NK-92 treated with Interleukin-12 subunit alpha and Interleukin-12 subunit beta, amount 100 ng/mL, for 24 hours (cell line): ENCODE measurements at places on chromosomes 7 and 10.

DNA sequence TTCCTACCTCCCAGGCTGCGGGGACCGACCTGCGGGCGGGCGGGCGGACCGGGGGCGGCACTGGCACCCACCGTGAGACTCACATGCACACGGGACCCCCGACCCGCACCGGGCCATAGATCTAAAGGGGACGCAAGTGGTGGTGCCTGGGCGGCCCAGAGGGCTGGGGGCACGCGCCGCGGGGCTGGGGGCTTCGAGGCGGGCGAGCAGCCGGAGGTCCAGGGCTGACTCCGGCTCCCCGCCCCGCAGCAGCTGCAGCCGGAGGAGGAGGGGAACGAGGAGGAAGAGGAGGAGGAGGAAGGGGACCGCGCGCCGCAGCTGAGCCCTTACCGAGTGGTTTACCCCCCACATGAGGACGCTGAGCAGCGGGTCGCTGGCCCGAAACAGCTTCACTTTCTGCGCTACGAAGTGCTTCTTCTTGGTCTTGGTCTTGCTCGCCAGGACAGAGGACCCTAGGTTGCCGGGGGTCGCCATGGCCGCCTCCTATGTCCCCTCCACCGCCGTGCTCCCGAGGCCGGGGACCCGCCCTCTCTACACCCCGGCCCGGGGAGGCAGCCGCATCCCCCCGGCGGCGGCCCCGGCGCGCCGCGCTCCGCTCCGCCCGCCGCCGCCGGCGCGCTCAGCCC is 412 bp downstream of the PIP4K2A start:
- DNase-seq = no peak

GRCh38 chr10:133608855-133609254 is 17.7 kb downstream of the FRG2B start:
- DNase-seq = no peak

DNA sequence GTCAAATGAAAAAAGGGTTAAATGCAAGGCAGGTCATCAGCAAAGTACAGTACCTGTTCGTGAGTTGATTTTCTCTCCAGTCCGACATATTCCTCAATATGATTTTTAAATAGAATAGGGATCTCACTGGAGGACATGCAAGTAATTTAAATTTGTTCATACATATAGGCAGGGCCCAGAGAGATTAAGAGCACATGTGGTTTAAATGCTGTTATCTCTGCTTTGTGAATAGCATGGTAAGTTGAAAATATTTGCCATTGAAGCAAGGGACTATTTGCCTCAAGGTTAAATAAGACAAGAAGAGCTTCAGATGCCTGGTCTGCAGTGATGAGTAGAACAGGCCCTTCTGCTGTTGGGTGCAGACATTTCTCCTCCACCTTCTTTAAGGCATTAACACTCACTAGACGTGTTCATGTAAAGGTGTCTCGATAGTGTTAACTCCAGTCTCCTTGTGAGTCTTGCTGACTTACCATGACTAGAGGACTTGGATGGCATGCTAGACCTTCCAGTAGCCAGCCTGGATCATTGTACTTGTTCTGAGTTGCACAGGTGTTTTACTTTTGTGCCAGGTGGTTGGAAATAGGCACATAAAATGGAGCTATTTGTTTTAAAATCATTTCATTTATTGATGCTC is 15.6 kb upstream of the AKR1C3 start:
- DNase-seq = no peak

DNA sequence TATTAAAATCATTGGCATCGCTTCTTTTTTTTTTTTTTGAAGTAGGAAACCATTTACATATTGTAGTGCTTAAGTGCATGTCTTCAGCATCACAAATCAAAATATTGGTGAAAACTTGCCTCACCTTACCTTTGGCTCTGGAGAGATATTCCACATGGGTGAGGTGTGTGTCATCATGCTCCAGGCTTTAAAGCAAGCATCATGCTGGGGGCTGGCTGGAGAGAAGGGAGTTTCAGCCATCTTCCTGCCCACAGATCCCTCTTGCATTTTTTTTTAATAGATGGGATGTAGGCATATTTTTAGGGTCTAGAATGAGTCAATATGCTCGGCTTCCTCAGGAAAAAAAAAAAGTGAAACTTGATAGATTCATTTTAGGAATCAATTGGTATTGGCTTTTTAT is 2.3 kb upstream of the INSYN2A start:
- no peak for DNase-seq

DNA sequence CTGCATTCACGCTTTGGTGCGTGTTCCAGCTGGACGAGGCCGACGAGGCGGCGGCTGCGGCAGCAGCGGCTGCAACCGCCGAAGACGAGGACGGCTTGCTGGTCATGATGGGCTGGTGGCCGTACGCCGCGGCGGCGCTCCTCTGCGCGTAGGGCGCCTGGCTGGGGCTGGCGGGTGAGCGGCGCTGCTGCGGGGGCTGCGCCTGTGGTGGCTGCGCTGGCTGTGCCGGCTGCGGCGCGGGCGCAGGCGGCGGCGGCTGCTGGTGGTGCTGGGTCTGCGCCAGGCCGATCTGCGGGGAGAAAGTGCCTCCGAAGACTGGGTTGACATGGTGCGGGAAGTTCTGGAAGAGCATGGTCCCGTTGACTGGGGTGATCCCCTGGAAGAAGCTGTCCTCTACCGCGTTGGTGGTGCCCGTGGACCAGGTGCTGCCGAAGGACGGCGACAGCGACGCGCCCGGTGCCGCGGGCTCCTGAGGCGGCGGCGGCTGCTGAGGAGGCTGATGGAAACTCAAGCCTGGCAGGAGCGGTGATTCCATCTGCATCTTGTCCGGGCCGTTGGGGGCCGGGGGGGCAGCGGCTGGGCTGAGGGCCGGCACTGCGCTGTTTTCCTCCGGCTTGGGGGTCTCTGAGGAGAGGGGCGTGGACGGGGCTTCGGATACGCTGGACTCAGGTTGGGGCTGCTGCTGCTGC is 51.1 kb downstream of the CPEB3 start:
- no peak for DNase-seq

GRCh38 chr10:3417096-3417495 is 244.5 kb upstream of the PITRM1 start:
- DNase-seq = no peak

DNA sequence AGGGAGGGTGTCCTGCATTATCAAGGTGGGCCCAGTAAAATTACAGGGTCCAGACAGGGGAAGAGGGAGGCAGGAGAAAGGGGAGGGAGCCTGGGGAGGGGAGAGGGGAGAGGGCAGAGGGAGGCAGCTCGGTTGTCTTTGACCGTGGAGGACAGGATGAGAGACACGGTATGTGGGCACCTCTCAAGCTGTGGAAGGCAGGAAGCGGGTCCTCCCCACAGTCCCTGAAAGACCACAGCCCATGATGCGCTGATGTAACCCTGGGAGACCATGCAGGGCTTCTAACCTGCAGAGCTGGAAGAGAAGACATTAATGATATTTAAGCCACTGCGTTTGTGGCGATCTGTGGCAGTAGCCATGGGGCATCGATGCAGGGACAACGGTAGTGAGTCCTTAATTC is 27.2 kb upstream of the MNX1 start:
- no peak for DNase-seq

DNA sequence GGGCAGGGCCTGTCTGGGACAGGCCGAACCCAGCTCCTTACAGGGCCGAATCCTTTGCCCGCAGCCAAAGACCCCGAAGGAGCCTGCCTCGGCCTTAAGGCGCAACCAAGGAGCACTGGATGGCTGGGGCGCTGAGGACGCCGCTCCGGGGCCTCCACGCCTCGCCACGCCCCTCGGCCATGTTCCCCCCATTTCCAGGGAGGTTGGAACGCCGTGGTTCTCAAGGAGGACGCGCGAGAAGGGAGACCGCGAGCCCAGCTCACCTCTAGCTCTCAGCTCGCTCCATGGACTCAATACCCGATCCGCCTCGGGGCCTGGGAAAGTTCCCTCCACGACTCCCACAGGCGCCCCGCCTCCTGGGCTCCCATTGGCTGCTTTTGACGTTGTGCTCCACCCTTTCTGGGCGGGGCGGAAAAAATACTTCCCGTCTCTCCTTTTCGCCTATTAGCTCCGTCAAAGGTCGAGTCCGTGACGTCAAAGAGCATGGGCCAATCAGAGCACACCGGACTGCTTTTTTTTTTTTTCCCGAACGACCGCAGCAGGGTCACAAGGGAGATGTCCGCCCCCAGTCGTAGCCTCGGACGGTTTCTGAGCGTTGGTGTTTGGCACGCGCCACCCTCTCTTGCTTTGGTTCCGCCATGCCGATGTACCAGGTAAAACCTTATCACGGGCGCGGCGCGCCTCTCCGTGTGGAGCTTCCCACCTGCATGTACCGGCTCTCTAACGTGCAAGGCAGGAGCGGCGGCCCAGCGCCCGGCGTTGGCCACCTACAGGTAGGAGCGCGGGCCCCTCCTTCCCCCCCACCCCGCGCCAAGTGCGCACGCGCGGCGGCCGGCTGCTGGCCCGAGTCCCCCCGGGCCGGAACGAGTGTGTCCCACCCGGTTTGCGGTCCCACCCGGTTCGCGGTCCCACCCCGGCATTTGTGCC is 305.7 kb downstream of the TYW1 start:
- peak; percentile 99 for DNase-seq

GRCh38 chr7:122248472-122248871 is 56.1 kb downstream of the FEZF1 start:
- no peak for DNase-seq

DNA sequence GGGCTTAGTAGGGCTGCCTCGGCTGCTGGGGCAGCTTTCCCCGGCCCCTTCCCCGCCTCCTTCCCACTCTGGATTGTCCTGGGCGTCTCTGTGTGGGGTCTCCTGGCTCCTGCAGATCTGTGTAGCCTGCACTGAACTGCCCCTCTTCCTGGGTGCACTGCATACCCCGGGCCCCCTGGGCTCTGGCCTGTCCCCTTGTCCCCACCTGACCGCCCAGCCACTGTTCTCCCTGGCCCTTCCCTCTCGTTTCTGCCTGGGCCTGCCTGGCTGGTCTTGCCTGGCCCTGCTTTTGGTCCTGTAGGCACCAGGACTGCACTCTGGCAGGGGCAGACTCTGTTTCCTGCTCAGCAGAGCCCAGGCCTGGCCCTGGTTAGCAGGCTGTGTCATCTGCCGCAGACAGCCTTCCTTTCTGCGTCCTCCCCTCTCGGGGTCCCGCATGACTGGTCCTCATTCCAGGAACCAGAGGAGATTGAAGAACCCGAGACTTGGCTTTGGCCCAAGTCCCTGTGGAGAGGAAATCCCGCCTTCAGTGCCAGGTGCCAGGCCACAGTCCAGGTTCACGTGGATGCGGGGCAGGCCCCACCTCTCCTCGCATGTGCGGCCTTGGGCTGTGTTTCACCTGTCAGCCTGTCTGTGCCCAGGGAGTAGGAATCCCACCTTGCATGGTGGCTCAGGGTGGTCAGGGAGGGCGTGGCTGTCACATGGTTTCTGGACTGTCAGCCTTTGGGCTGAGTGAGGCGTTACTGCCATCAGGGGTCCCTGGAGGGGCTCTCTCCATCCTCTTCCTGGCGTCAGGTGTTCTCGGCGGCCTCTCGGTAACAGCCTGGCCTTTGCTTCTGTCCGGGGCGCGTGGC is 9.2 kb downstream of the INPP5A start:
- no peak for DNase-seq

- no peak for DNase-seq
These were observed 60.4 kb downstream of the EVX1 start for GRCh38 chr7:27303026-27303425.

DNA sequence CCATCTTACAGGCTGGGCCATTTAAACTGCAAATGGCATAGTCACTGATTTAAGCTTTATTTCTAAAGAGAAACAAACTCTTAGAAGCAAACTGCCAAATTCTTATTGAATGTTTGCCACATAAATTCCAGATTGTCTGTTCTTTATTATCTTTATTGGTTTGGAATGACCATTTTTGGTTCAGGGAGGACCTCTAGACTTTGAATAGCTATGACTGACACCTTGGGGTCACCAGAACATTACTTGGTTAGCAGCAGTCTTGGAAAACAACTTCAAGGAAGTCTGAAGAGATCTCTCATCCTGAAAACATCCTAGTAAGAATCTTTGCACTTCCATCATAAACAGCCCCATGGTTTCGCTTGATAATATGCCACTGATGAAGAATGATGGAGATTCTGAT is 197.1 kb downstream of the SUGCT start:
- DNase-seq = no peak

DNA sequence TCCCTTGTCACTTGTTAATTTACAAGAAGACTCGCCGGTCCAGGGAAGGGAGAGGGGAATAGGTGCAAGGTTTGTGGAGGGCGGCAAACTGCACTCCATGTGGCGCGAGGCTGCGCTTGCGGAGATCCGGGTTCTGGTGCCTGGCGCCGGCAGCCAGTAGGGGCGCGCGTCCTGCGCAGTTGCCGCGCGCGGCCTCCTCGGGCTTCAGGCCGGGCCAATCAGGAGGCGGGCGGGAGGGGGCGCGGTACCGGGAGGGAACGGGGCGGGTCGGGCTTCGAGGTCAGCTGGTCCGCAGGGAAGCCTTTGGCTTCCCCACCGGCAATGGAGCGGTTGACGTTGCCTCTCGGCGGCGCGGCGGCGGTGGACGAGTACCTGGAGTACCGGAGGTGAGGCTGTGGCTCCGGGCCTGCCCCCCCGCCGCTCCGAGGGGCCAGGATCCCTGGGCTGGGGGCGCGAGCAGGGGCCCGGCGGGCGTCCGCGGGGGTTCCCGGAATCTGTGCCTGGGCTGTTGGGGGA is at the start of gene FAM221A:
FAM221A (plus strand) TSS at position 302 of the 516 bp plus-strand sequence; CDS start at position 322, 20 bp downstream.
- no peak for DNase-seq

GRCh38 chr7:18421297-18422002 is 74.1 kb upstream of the HDAC9 start:
- DNase-seq = no peak

DNA sequence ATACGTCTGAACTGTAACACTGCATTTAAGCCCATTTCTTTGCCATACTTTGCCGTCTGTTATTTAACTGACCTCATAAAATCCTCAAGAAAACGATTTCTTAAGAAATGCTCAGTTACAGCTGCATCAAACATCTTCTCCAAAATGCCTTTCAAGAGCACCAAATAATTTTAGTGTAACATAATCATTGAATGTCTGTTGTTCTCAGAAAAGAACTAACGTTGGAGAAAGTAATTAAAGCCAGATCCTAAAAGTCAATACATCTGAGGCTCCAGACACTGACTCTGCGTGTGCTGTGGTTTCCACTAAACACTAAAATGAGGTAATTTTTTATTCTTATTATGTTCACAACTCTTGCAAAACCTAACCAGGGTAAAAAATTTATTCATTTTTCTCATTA is 63.7 kb upstream of the LRRC17 start:
- no peak for DNase-seq

- DNase-seq = no peak
These were observed 96.4 kb upstream of the AOAH start for GRCh38 chr7:36820527-36821170.

- DNase-seq = no peak
These were observed 4.7 kb upstream of the TRIM8 start for GRCh38 chr10:102639537-102639936.

GRCh38 chr7:101859411-101860106 is 42.1 kb downstream of the CUX1 start:
- DNase-seq = no peak

DNA sequence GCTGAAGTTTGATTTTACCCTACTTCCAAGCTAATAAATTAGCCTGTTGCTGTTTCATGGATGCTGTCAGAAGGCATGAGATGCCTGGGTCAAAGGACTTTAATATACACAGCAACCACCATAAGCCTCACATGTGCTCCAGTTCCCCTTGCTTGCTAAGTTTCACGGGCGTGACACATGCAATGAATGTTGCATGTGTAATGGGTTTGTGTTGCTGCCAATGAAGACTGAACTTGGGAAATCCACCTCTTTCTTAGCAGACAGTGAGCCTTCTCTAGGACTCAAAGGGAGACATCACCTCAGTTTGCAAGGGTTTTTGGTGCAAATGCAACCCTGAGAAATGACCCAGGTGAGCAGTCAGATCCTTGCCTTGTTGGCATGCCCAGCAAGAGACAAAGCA is 505.5 kb upstream of the PODXL start:
- no peak for DNase-seq

- DNase-seq = no peak
These were observed 1.1 kb upstream of the AQP1 start for GRCh38 chr7:30910411-30911073.
